ENCODE measurements at places on chromosomes 12 and 14.

GRCh38 chr12:66194122-66194521, 5.1 kb downstream of the IRAK3 start:
- DNase-seq: no peak

DNA sequence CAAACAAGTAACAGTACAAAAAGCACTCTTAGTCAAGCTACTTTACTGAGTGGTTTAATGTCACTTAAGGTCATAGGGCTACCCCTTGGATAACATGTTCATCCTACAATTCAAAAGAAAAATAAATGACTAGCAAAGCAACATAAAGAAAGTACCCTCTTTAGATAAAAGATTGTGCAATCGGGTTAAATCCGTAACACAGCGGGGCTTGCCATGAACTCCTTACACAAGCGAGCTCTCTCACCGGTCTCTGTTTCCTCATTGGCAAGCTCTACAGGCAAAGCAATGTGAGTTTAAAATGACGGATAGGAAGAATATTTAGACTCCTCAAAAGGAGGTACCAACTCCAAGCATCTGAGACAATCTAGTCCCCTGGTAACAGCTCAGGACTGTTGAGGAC, 140.6 kb downstream of the EGLN3 start:
- no peak for DNase-seq

GRCh38 chr12:19382111-19382526, 57.2 kb upstream of the AEBP2 start:
- DNase-seq: no peak

- DNase-seq: no peak
Observed at GRCh38 chr12:90062799-90063198, 354.2 kb upstream of the ATP2B1 start.

DNA sequence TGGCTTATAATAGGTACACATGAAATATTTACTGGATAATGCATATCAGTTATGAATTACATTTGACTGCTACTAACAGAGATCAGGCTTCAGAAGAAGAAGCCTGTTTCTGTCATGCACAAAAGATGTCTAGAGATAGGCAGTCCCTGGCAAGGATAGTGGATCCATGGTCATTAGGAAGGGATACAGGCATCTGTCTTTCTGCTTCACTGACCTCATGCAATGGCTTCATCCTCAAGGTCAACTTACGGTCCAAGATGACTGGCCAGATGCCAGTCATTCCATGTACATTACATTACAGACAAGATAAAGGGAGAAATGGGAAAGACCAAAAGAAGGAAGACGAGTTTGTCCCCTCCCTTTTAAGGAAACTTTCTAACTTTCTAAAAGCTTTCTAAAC, 94.0 kb downstream of the NUAK1 start:
- DNase-seq: no peak

DNA sequence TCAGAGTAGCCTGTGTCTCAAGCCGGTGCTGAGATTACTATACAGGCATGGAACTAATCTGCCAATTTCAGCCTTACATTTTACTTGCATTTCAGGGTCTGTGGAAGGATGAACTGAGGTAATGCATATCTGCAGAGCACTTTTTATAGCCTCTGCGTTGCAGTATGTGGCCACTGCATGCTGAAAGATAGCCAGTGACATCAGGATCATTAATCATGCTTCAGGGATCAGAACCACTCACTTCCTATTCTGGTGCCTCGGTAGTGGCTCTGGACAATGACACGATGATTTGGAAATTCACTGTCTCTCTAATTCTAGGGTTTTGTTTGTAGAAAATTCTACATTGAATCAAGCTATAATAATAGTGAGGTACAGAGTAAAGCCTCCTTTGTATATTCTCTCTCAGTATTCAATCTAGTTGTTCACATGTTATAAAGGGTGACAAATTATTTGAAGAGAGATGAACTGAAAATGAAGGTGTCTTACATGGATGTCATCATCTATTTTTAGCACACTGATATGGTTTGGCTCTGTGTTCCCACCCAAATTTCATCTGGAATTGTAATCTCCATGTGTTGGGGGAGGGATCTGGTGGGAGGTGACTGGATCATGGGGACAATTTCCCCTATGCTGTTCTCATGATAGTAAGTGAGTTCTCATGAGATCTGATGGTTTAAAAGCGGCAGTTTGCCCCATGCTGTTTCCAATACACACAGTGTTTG, 554.3 kb upstream of the MIS18BP1 start:
- no peak for DNase-seq

DNA sequence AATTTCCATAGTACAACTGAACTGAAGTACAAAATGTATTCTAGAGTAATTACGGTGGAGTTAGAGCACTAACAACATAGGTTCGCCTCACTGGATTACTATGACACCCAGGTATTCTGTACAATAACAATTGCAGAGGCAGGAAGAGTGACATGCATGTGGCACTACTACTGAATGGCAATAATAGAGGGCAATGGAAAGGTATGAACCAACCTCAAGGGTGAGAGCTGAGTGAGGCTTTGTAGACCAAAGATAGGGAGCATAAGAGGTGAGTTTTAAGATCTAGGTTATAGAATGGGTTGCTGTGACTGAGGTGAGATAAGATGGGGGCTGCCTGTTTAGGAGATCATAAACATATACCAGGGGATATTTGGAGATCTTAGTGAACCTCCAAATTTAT, 343.1 kb downstream of the PCNX1 start:
- no peak for DNase-seq

- DNase-seq: no peak
Observed at GRCh38 chr12:68237619-68238018, 12.0 kb upstream of the IL26 start.

GRCh38 chr14:55399852-55400251, 11.8 kb downstream of the ATG14 start:
- no peak for DNase-seq

GRCh38 chr12:28460420-28461130, 270.3 kb downstream of the CCDC91 start:
- no peak for DNase-seq

DNA sequence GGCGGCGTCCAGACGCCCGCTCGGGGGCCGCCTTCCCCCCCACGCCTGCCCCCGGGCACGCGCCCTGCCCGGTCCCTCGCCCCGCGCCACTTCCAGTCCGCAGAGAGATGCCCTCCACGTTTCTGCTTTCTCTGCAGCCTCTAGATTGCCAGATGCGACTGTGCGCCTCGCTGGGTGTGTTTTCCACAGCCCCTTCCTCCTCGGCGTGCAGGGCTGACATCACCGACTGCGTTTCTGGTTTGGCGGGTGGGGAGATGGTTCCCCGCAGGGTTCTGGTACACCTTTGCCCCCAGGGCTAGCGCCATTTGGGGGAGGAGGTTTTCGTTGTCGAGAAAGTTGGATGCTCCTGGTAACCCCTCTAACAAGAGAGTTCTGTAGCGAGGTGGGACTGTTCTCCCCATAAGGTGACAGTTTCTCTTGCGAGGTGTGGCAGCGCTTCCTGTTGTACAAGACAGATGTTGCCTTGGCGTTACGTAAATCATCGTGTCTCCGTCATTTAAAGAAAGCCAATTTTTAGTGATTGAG, 1.5 kb downstream of the CALM1 start:
- DNase-seq: peak; percentile 62

GRCh38 chr12:85065837-85066482, 29.8 kb downstream of the LRRIQ1 start:
- no peak for DNase-seq

GRCh38 chr12:31201382-31201781, 124.6 kb downstream of the SINHCAF start:
- no peak for DNase-seq

DNA sequence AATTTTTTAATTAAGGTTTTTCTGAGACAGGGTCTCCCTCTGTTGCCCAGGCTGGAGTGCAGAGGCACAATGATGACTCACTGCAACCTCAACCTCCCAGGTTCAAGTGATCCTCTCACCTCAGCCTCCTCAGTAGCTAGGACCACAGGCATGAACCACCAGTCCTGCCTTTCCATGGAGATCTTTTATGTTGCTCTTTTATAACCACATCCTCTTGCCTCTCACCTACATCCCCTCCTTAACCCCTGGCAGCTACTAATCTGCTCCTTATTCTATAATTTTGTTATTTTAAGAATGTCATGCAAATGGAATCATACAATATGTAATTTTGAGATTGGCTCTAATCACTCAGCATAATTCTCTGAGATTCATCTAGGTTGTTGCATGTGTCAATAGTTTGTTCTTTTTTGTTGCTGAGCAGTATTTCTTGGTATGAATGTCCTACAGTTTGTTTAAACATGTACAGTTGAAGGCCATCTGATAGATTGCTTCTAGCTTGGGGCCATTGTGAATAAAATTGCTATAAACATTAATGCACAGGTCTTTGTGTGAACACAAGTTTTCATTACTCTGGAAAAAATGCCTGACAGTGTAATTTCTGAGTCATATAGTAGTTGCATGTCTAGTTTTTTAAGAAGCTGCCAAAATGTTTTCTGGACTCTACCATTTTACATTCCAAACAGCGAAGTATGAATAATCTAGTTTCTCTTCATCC, 249.2 kb upstream of the AMIGO2 start:
- peak; percentile 27 for DNase-seq

Measured in DND-41 (cell line).